Retinal pigment epithelial cell (primary cell): ENCODE measurements at places on chromosomes 13 and 19.

GRCh38 chr13:111845621-111846351, 221.2 kb upstream of the SOX1 start:
- no peak for DNase-seq

DNA sequence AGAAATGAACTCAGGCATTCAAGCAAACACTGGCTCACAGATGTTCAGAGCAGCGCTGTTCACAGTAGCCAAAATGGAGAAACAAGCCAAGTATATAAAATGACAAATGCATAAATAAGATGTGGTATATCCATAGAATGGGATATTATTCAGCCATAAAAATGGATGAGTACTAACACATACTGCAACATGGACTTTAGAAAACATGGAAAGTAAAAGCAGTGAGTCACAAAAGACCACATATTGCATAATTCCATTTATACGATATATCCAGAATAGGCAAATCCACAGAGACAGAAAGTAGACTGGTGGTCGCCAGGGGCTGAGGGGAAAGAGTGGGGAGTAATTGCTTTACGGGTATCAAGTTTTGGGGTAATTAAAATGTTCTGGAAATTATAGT, 6.6 kb downstream of the ZNF837 start:
- no peak for DNase-seq

DNA sequence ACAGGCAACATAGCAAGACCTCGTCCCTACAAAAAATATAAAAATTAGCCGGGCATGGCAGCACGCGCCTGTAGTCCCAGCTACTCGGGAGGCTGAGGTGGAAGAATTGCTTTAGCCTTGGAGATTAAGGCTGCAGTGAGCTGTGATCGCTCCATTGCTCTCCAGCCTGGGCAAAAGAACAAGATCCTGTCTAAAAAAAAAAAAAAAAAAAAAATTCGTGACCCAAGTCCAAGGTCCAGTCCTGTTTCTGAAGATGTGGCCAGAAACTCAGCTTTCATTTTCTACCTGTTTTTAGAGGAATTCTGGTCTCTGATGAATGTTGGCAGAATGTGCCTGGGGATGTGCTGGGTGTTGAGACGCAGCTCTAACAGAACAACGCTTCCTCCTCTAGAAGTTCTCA, 1.9 kb upstream of the PGPEP1 start:
- DNase-seq: no peak

GRCh38 chr13:68806125-68806524, 1301.5 kb upstream of the ATXN8OS start:
- DNase-seq: no peak

DNA sequence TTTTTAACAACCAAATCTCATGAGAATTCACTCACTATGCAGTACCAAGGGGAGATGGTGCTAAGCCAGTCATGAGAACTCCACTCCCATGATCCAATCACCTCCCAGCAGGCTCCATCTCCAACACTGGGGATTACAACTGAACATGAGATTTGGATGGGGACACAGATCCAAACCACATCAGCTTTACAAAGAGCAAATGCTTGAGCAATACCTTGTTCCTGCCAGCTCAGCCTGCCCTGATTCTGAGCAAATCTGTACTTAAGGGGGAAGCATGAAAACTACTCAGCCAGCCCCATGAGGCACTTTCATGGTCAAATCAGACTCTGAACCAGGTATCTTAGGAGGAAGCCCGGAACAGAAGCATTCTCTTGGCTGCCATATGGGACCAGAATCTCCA, 259.9 kb downstream of the TBC1D4 start:
- DNase-seq: peak; percentile 46

DNA sequence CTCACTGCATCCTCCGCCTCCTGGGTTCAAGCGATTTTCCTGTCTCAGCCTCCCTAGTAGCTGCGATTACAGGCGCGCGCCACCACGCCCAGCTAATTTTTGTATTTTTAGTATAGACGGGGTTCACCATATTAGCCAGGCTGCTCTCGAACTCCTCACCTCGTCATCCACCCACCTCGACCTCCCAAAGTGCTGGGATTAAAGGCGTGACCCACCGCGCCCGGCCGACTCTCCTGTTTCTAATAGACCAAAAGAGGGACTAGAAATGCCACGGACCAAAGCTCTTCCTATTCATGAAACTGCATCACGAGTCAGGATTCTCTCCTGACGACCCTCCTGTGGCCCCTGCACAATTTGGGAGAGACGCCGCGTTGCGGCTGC, 563 bp downstream of the ZNF43 start:
- DNase-seq: no peak

- no peak for DNase-seq
Measured at GRCh38 chr19:19670070-19670551, 1.5 kb downstream of the ZNF101 start.

DNA sequence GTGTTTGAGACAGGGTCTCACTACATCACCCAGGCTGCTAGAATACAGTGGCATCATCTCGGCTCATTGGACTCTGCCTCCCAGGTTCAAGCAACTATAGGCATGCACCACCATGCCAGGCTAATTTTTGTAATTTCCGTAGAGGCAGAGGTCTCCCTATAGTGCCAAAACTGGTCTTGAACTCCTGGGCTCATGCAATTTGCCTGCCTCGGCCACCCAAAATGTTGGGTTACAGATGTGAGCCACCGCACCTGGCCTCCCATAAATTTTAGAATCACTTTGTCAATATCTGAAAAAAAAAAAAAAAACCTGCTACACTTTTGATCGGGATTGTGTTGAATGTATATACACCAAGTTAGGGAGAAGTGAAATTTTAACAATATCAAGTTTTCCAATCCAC, 11.9 kb upstream of the PLEKHF1 start:
- DNase-seq: no peak

GRCh38 chr13:76797361-76797760, 88.8 kb downstream of the KCTD12 start:
- no peak for DNase-seq

DNA sequence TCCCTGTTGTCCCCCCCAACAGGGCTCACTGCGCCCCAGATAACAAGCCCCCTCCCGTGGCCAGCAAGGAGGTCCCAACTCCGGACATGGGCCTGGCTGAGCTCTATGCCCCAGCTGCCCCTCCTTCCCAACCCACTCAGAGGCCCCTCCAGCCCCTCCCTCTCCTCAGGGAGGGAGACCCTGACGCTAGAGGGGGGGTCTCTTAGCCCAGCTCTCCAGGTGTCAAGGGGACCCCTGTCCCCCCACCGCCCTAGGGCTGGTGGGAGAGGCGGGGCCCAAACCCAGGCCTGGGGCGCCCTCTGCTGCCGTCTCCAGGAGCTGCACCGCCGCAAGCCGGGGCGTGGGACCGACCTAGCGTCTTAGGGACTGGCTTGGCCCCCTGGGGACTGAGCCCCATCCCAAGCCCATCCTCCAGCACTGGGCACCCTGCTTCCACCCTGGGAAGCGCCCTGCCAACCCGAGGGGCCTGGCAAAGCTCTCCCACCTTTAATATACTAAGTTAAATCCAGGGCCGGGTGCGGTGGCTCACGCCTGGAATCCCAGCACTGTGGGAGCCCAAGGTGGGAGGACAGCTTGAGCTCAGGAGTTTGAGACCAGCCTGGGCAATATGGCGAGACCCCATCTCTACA, 1.4 kb downstream of the GRIN3B start:
- no peak for DNase-seq
